ENCODE measurements at places on chromosomes 2 and 18.

GRCh38 chr2:7437141-7437540 is 519.9 kb downstream of the RNF144A start:
- H3K4me3 ChIP-seq, result no peak overlapping the region
- DNase-seq, result no peak
- no peaks in the 10 kb centered on the region for H3K27me3 ChIP-seq
- no peaks in the 10 kb centered on the region for H3K36me3 ChIP-seq
- H3K27ac ChIP-seq, result no peak overlapping the region

- no peak for DNase-seq
- H3K27me3 ChIP-seq, result no peaks in the 10 kb centered on the region
- H3K36me3 ChIP-seq, result no peaks in the 10 kb centered on the region
- H3K4me3 ChIP-seq, result no peak overlapping the region
Measured at GRCh38 chr2:19078709-19079108, 279.7 kb downstream of the OSR1 start.

GRCh38 chr18:5979176-5979888 is 84.0 kb upstream of the TMEM200C start:
- no peak for DNase-seq
- H3K36me3 ChIP-seq, result no peaks in the 10 kb centered on the region
- no peak overlapping the region for H3K4me3 ChIP-seq
- peaks cover 20% of the 10 kb centered on the region for H3K4me1 ChIP-seq
- no peak overlapping the region for H3K27ac ChIP-seq

- H3K27me3 ChIP-seq, result no peaks in the 10 kb centered on the region
- peak; percentile 53 for DNase-seq
- H3K4me3 ChIP-seq, result no peak overlapping the region
- no peaks in the 10 kb centered on the region for H3K36me3 ChIP-seq
- H3K4me1 ChIP-seq, result no peaks in the 10 kb centered on the region
Measured at GRCh38 chr2:137838255-137839092, 125.8 kb upstream of the HNMT start.

DNA sequence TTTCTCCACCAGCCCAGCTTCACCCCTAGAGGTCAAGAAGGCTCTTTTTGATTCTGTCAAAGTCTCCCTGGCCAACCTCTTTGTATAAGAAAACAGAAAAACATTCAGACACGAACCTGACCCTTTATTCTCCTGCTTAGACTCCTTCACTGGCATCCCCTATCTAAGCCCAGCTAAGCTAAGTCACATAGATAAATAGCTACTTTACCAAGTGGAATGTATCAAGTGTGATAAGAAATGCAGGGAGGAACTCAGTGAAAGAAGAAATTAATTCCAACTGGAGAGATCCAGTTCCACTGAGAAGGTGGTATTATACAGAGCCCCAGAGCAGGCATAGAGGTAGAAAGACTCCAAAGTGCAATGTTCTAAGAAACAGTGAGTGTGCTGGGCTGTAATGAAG is 489.5 kb downstream of the TNS1 start:
- no peak for DNase-seq
- H3K27me3 ChIP-seq, result peaks cover 5% of the 10 kb centered on the region
- no peak overlapping the region for H3K4me3 ChIP-seq
